Stimulated activated CD4-positive, alpha-beta T cell treated with anti-CD3 and anti-CD28 coated beads, TNF-alpha, amount 100 ng/mL, for 4 hours (primary cell): ENCODE measurements at places on chromosomes 13 and 19.

DNA sequence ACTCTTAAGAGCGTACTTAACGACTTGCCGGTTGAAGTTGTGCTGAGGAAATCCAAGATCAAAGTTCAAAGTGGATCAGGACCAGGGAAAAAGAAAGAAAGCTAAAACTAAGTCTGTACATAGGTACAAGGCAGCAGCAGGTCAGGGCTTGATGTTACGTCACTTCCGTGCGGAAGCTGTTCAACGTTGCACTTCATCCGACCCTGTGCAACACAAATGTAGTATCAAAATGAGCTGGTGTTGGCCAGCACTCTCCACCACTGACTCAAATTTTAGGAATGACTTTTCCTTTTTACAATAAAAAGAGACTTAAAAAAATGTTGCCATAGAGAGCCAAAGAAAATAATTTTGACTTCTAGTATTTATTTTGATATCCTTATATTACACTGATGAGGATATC is 1315.4 kb downstream of the EFNB2 start:
- DNase-seq, result no peak

DNA sequence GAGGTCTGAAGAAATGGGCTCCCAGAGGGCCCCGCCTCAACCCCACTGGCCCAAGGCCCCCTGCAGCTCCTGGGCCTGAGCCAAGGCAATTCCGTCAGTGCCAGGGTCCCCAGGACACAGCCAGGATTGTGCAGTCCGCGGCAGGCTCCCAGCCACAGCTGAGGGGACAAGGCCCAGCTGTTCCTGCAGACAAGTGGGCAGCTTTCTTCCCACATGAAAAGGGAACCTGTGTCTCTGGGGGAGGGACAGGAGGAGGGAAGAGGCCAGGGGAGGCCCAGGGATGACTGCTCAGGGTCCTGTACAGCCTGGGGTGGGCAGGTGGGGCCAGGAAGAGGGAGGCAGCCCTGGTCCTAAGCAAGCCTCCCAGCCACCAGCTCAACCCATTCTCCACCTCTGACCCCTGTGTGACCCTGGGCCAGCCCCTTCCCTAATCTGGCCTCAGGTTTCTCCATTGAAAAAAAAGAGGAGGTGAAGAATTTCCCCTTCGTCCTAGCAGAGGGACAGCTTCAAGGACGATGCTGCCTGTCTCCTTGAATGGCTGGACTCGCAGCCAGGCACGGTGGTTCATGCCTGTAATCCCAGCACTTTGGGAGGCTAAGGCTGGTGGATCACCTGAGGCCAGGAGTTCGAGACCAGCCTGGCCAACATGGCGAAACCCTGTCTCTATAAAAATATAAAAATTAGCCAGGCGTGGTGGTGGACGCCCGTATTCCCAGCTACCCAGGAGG is 20.5 kb upstream of the VSTM2B start:
- DNase-seq, result no peak

DNA sequence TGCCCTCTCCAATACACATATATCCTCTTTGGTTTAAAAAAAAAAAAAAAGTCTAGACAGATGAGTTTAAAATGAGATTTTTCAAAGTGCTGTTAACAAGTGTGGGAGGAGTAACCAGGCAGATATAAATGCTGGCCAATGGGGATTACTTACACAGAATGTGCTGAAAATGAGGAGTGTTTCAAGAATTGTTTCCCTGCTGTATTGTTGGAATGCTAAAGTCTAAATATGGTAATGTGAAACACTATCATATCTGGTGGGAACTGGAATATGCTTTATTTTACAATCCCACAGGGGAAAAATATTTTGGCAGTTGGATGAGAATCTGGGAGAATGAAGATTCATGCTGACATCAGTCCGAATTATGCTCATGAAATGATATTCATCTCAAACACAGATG is 250.7 kb downstream of the DCT start:
- DNase-seq, result no peak

DNA sequence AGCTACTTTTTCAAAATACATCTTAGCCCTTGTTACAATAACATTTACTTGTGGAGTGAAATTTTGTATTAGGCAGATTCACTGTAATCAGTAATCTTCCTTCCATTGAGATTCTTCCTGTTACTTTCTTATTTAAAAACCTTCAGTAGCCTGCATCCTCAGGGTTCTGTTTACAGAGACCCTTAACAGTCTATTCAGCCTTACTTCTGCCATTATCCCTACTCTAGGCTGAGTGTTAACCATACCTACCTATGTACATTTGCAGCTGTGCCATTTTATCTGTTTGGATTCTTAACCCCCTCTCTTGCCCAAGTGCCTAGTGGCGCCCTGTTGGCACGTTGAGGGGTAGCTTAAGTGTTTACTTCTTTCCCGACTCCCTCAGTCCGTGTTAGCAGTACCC is 71.9 kb downstream of the LRCH1 start:
- no peak for DNase-seq

GRCh38 chr13:47033216-47033615 is 136.4 kb upstream of the HTR2A start:
- DNase-seq, result no peak

- no peak for DNase-seq
These were observed 19.6 kb downstream of the HMGB1 start for GRCh38 chr13:30446126-30446500.

DNA sequence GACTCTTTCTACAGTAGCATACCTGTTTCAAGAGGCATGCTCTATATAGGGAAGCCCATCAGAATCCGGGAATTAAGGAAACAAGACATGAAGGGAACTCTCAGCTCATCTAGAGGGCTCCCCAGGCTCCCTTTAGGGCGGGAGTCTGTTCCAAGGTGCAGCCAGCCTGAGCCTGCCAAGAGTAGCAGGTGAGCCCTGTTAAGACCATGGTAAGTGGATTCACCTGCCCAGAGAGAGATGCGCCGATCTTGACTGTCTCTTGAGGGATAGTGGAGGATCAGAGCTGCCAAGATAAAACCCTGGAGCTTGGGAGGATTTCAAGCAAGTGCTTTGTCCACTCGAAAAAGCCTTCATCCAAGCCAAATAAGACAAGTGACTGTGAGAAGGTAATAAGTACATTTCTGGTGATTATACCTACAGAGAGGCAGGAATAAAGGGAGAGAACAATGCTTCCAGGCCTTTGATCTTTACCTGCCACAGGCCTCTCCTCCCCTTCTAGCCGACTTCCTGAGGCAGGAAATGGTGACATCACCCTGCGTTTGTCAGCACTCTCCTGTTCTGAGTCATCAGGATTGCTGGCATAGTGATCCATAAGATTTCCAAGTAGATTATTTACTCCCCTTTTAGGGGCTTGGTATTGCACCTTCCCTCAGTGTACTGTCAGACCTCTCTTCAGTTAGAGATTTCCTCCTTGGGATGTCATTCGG is 31.5 kb downstream of the KLF5 start:
- DNase-seq, result no peak

DNA sequence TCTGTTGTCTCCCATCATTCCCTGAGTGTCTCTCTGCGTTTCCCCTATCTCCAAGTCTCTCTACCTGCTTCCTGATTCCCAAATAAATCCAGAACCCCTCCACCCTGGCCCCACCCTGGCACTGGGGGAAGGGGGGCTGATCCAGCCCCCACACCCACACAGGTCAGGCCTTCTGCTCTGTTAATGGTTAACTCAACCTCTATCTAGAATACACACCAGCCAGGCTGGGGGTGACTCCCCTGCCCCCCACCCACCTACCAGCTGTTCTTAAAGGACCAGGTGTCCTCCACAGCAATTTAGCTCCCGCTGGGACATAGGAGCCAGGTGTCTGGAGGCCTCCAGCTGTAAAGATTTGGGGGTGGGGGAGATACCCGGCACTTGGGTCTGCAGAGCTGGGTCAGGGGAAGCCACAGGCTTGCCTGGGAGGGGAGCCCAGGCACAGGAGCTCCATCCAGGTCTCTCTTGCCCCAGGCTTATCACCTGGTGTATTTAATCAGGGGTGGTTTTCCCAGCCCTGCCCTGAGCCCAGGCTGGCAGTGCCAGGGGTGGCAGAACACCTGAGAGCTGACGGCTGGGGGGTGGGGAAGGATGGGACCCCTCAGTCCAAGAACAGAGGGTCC is 3.9 kb downstream of the IRF2BP1 start:
- no peak for DNase-seq

GRCh38 chr13:29284726-29285125 is 310.8 kb downstream of the SLC7A1 start:
- no peak for DNase-seq

GRCh38 chr13:87172166-87172835 is 498.9 kb upstream of the SLITRK5 start:
- DNase-seq, result no peak

- DNase-seq, result no peak
These were observed 5.0 kb downstream of the FFAR1 start for GRCh38 chr19:35352448-35353304.
